ENCODE measurements at places on chromosomes 3 and 15. TPM values are rescaled to one million over a fixed set of nuclear protein-coding genes. Genes with fewer than 3 reads are reported as not detected.

CHL1 gene
- not detected for total RNA-seq

RNF123 gene
- 34.8 TPM for total RNA-seq

PCOLCE2 gene
- 1.1 TPM for total RNA-seq

TTLL13 gene
- not detected for total RNA-seq

CEP19 gene
- total RNA-seq: 2.6 TPM

DNA sequence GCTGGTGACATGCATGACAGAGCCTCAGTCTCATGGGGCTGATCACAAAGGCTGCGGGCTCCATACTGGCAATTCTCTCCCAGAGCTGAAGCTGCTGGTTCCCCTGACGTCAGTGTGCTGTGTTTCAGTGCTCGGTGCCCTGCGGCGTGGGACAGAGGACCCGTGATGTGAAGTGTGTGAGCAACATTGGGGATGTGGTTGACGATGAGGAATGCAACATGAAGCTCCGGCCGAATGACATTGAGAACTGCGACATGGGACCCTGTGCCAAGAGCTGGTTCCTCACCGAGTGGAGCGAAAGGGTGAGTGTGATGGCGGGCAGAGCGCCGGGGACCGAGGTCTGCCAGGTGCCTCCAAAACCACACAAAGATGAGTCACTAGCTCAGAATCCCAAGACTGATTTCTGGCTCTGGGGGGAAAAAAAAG lies 62.0 kb upstream of the NR2E3 start:
- peak overlapping the region; percentile 53 for H3K4me3 ChIP-seq
- H3K27me3 ChIP-seq: peaks cover 6% of the 10 kb centered on the region
- DNase-seq: peak; percentile 9
- H3K27ac ChIP-seq: peak overlapping the region; percentile 74
- peaks cover 68% of the 10 kb centered on the region for H3K4me1 ChIP-seq

DNA sequence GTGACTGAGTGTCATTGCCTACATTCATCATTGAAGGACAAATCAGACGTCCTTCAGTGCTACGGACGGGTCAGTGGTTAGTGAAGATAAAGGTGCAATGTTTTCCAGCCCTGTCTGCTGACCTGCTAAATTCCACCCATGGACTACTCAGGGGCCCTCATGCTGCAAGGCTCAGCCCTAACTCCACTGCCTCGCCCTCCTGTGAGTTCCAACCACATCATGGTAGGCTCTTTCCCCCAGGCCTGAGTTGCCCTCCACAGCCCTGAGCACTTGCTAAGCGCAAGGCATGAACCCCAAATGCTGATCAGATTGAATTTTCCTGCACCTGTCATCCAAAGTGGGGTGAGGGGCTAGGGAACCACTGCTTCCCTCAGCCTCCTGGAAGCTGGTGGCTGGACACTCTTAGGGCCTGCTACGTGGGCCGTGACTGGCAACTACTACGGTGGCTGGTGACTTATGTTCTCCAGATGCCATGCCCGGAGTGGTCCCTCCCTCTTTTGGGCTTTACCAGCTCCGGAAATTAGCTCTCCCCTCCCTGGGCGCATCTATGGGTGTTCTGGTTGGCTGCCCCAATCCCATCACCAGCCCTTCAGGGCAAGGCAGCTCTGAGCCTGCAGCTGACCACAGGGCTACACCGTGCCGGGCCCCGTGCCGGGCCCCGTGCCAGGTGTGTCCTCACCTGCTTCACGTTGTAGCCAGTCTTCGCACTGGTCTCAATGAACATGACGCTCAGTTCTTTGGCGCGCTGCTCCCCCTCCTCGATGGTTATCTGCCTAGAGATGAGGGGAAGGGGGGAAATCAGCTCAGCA lies 32.1 kb downstream of the SRPRB start:
- no peaks in the 10 kb centered on the region for H3K4me1 ChIP-seq
- peaks cover 9% of the 10 kb centered on the region for H3K27me3 ChIP-seq
- H3K27ac ChIP-seq: no peak overlapping the region
- no peak overlapping the region for H3K4me3 ChIP-seq
- no peaks in the 10 kb centered on the region for H3K36me3 ChIP-seq

GRCh38 chr3:17473761-17474160 lies 268.7 kb downstream of the TBC1D5 start:
- no peak overlapping the region for H3K4me3 ChIP-seq
- H3K36me3 ChIP-seq: no peaks in the 10 kb centered on the region
- peaks cover 19% of the 10 kb centered on the region for H3K4me1 ChIP-seq

GRCh38 chr15:67033571-67034044 lies 31.8 kb upstream of the SMAD3 start:
- no peak for DNase-seq
- H3K4me3 ChIP-seq: peak overlapping the region; percentile 46
- peaks cover 5% of the 10 kb centered on the region for H3K27me3 ChIP-seq

DNA sequence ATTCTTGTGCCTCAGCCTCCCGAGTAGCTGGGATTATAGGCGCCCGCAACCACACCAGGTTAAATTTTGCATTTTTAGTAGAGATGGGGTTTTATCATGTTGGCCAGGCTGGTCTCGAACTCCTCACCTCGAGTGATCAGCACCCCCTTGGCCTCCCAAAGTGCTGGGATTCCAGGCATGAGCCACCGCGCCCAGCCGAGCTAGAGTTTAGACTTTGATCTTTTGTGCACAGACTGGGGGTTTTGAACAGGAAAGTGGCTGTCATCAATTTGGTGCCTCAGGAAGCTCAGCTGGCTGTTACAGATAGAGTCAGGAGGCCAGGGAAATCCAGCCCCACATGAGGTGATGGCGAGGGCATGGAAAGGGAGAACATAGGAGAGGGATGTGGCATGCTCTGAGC lies 19.3 kb upstream of the IREB2 start:
- H3K27me3 ChIP-seq: peaks cover 16% of the 10 kb centered on the region
- no peak for DNase-seq
- no peaks in the 10 kb centered on the region for H3K36me3 ChIP-seq
- no peak overlapping the region for H3K27ac ChIP-seq
- H3K4me3 ChIP-seq: no peak overlapping the region
- peaks cover 17% of the 10 kb centered on the region for H3K4me1 ChIP-seq

DNA sequence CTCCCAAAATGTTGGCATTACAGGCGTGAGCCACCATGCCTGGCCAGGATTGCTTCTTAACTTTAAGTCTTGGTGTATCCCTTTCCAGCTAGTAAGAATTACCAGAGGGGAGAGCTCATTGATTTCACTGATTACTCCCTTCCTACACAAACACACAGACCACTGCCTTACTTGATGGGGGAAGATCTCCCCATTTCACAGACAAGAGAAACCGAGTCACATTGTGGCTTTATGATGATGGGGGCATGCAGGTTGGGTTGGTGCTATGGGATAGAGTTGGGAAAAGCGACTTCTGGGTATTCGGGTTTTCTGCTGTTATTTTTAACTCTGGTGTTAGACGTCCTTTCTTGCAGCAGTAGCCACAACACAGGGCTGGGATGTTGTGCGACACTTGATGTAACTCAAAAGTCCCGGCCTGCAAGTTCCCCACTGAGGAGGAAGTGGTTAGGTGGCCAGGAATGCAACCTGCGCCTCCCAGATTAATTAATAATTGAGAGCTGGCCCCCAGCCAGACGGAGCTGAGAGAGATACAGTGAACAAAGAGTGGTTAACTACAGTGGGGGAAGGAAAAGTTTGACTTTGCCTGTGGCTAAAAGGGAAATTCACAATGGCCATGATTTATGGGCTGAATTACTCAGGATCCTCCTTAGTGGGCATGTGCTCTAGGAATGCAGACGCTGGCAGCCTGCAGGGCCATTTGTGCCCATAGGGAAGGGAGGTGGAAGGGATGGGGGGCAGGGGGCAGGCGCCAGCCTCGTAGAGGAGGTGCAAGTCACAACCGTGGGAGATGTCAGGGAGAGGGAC lies 63.6 kb downstream of the SMAD6 start:
- H3K27me3 ChIP-seq: peaks cover 2% of the 10 kb centered on the region
- peaks cover 67% of the 10 kb centered on the region for H3K4me1 ChIP-seq
- peak; percentile 68 for DNase-seq

DNA sequence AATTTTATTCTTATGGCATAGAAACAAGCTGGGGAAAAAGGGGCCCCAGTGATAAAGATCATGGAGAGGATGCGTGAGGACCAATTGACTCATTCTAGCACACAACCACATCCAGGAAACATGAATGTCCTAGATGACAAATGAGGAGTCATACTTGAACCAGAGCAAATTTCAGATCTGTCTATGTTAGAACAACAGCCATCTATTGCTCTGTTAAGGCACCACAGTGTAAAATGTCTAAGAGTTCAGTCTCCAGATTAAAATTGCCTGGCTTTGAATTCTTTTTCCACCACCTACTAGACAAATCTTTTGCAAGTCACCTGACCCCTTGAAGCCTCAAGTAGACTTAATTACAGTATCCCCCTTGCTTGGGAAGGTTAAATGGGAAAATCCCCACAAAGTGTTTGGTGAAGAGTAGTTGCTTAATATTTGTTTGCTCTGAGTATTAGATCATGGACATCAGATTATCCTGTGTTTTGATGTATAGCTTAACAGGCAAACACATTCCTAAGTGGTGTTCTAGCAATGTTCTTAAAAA lies 258.7 kb upstream of the TGFBR2 start:
- H3K27ac ChIP-seq: peak overlapping the region; percentile 90
- H3K4me1 ChIP-seq: peaks cover 100% of the 10 kb centered on the region
- peak overlapping the region; percentile 58 for H3K4me3 ChIP-seq

DNA sequence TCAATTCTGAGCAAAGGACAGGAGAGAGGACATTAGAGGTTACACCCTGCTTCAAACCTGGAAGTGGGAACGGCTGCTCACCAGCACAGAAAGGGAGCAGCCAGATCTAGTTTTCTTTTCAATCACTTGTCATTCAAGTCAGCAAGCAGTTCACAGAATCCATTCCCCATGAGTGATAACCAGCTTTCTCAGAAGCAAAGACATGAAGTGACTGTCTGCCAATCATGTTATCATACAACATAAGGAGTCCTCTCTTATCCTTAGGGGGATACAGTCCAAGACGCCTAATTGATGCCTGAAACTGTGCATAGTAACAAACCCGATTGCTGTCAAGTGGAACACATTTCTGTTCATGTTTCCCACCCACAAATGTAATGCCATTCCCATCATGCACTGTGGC lies 54.7 kb downstream of the FAM98B start:
- DNase-seq: no peak
- peaks cover 7% of the 10 kb centered on the region for H3K4me1 ChIP-seq
- H3K27me3 ChIP-seq: no peaks in the 10 kb centered on the region
- H3K36me3 ChIP-seq: no peaks in the 10 kb centered on the region
- H3K27ac ChIP-seq: no peak overlapping the region

DNA sequence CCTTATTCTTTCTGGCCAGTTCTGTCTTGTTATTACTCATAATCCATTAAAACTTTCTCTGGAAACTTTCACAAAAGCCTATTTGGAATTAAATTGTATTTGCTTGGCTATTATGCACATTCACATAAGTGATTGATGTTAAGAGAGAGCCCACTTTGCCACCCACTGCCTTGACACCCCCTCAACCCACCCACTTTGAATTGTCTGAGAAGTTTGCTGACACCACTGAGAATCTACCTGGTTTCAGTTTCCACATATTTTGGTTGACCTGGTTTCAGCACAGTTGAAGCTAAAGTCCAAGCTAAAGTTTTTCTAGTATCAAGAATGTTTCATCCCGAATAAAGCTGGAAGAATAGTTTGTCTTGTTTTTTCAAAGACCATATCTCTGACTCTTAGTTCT lies 70.9 kb downstream of the ARMC8 start:
- no peak overlapping the region for H3K4me3 ChIP-seq
- peaks cover 17% of the 10 kb centered on the region for H3K4me1 ChIP-seq
- DNase-seq: no peak
- H3K27me3 ChIP-seq: no peaks in the 10 kb centered on the region

- peaks cover 29% of the 10 kb centered on the region for H3K27me3 ChIP-seq
- peaks cover 11% of the 10 kb centered on the region for H3K36me3 ChIP-seq
- H3K4me3 ChIP-seq: no peak overlapping the region
These were observed 4.8 kb upstream of the FBXW12 start for GRCh38 chr3:48367201-48367600.

Measured in HFFc6 (cell line).